ENCODE measurements at places on chromosomes 2 and 18.
A peak's percentile ranks its signal among the peaks of the same experiment; 100 is the strongest.

GRCh38 chr2:239193925-239194677, 206.7 kb downstream of the HDAC4 start:
- peak; percentile 18 for DNase-seq

GRCh38 chr2:173511357-173511756, 156.7 kb downstream of the CDCA7 start:
- DNase-seq, result no peak

- no peak for DNase-seq
These were observed 103.2 kb downstream of the ZNF521 start for GRCh38 chr18:25248755-25249154.

GRCh38 chr2:10378189-10378588, 69.9 kb downstream of the ODC1 start:
- no peak for DNase-seq

GRCh38 chr2:30400151-30400954, 46.7 kb upstream of the LCLAT1 start:
- DNase-seq, result no peak

DNA sequence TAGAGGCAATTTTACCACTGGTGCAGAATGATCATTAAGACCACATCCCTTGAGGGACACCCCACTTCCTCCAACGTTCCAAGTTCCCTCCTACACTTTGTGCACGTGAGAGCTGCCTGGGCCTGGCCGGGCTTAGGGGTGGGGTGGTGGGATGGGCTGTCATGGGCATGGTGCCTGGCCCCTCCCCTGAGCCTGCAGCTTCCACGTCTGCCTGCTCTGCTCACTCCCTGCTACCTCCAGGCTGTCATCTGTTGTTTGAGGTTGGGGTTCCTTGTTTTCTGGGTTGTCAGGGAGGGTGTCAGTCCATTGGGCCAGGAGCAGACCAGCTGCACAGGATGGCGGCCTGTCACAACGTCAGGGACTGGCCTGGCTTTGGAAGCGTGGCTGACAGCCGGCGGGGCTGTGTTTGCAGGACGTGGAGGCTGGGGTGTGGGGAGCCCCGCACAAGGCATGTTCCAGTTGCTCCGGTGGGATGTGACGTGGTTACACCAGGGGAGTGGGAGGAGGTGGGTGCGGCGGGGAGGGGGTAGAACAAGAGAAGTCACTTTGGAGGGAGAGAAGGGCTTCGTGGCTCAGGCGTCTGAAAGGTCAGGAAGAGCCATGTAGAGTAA, 72.3 kb downstream of the RTP5 start:
- no peak for DNase-seq

GRCh38 chr2:127175751-127176354, 44.2 kb downstream of the CYP27C1 start:
- DNase-seq, result no peak

DNA sequence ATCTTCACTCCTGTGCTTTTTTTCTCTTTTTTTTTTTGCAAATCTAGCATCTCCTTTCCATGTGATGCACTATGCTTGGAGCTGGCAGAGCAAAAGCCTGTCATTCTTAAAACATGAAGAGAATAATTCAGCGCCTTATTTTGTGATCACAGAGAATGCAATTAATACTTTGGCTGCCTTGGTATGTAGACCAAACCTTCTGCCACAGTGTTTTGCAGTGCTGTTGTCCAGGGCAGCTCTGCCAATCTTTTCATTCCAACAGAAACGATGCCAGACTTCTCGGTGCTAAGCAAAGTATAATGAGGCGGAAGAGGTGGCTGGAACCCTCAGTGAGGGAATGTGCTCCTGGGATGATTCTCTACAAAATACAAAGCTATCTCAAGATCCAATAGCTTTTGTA, 25.6 kb downstream of the BCL2 start:
- no peak for DNase-seq

DNA sequence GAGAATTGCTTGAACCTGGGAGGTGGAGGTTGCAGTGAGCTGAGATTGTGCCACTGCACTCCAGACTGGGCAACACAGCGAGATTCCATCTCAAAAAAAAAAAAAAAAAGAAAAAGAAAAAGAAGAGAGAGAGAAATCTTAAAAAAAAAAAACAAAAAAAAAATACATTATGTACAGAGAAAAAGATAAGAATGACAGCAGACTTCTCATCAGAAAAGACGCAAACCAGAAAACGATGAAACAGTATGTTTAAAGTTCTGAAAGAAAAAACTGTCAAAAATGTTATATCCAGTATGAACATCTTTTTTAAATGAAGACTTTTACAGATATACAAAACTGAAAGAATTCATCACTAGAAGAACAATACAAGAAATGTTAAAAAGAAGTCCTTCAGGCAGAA, 60.4 kb downstream of the LNPK start:
- no peak for DNase-seq

DNA sequence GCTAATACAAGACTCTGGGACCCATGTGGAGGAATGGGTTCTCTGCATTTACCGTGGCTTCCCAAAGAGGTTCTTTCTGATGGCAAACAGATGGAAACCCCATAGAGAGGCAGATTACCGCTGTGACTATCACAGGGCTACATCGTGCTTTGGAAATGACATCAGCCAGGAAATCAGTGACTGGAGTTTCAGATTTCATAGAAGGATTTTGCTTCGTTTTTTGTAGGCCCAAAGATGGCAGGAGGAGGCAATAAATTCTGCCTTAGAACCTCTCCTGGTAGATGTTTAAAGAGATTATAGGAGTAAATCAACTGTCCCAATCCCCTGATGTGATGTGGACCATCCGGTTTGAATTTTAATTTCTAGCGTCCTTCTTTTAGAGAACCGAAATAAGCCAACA, 214.1 kb downstream of the AGPS start:
- DNase-seq, result no peak

DNA sequence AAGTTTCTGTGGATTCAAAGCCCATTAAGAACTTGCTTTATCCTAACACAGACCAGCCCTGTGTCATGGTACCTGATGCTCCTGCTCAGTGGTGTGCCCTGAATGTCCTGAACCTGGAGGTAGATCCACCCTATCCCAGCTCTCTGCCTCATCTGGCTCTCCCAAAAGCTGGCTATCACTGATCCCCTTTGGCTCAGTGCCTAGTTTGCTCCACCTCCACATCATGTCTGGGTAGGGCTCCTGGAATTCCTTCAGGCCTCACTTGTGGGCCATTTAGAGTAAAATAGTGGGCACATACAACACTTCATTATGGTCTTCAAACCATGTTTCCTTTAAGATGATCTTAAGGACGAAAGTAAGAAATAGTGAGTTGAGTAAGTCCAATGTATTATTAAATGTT, 4.8 kb upstream of the ABCB11 start:
- DNase-seq, result no peak

- DNase-seq, result no peak
These were observed 68.6 kb downstream of the COL6A3 start for GRCh38 chr2:237345411-237345810.

All from amniotic epithelial cell (primary cell).